Ammon's horn (tissue), 1 donor: ENCODE measurements at places on chromosomes 5 and 9.
A peak's percentile ranks its signal among the peaks of the same experiment; 100 is the strongest.

DNA sequence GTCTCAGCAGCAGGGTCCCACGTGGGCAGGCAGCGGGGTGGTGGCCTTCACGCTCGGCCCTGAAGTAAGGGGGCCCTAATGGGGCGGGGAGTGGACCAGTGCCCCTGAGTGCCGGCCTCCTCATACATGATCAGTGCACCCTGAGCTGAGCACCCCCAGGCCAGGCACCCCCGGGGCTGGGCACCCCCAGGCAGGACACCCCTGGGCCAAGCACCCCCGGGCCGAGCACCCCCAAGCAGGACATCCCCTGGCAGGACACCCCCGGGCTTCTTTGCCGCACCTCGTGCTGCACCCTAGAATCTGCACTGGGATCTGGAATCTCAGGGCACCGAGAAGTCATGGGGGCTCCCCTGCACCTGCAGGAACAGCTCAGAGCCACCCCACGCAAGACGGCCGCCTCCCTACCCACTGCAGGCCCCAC, 51.4 kb downstream of the EXD3 start:
- DNase-seq, result no peak

GRCh38 chr5:172404746-172405145, 49.6 kb downstream of the SH3PXD2B start:
- DNase-seq, result no peak

- no peak for DNase-seq
These were observed 5.5 kb downstream of the C5orf15 start for GRCh38 chr5:133962801-133963476.

- DNase-seq, result no peak
These were observed 430.4 kb downstream of the CAAP1 start for GRCh38 chr9:26462213-26462612.

DNA sequence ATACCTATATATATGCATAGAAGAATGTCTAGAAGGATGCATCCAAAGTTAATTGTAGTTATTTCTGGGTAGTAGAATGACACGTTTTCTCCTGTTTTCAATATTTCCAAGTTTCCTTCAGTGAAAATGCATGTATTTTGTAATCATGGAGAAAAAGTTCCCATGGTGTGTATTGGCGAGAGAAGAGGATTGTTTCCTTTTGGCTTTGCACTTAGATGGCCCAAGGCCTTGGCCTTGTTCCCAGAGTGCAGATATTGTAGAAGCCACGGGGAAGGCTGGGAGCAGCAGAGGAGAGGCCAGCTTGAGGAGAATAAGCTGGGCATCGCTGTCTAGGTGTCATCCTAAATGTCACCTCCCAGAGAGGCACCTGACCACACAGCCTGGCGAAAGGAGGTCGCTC, 44.0 kb downstream of the IRF1 start:
- DNase-seq, result peak; percentile 69

DNA sequence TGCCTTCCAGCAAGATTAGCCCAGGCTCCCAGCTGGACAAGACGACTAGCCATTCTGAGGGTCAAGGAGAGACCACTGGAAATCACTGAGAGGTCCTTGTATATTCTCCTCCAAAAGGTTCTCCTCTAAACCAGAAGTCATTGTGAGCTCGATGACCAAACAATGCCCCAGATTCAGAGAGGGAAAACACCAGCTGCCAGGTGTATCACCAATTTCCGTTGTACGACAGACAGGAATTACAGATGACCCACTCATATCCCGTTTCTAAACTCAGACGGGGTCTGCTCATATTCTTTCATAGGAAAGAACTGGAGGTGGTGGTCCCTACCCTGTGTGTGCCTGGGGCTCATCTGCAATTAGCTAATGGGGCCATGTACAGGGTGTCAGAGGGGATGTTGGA, 14.2 kb downstream of the FAXDC2 start:
- no peak for DNase-seq

- DNase-seq, result no peak
These were observed 5.1 kb downstream of the MYMK start for GRCh38 chr9:133519693-133520092.

GRCh38 chr5:175347027-175347426, 97.0 kb downstream of the DRD1 start:
- DNase-seq, result no peak

DNA sequence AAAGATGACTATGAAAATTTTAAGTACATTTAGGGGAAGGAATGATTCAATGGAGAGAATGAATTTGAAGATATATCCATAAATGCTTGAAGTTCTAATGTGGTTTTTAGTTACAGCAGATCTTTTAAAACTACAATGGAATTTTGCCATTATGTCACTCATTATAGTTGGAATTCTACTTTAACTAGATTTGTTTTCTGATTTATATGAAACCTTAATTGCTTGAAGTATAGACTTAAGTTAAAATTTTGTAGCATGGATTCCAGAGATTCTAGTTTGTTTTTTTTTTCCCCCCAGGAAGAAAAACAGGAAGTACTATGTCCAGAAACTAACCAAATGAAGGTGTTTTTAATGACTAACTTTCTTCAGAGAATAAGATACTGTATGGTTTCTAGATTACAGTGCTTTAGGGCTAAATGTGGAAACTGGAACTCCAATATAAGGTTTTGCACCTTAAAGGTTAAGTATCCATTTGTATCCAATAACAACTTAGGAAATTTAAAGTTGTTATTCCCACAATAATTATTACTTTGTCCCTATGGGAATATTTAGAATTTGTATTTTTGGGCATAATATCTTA, 70.3 kb downstream of the ZSWIM6 start:
- DNase-seq, result no peak

DNA sequence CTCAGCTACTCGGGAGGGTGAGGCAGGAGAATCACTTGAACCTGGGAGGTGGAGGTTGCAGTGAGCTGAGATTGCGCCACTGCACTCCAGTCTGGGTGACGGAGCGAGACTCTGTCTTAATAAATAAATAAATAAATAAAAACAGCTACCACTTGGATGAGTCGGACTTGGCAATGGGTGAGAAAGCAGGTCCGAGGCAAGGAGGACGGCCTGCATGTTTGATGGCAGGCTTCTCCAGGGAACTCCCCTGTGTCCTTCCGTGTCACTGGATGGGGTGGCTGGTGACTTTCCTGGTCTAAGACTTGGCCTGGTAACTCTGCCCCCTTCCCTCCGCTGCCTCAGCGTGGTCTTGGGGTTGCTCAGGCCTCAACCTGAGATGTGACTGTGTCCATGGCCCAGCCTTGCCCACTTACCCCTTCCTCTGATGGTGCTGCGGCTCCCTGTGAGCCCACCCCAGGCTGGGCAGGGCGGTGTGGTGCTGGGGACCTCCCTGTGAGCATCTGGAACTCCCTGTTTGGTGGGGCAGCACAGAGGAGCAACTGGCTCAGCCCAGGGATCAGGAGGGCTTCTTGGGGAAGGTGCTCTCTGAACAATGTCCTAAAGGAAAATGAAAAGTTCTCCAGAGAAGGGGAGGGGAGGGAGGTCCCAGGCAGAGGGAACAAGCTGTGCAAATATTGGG, 62.5 kb upstream of the PSD2 start:
- no peak for DNase-seq

DNA sequence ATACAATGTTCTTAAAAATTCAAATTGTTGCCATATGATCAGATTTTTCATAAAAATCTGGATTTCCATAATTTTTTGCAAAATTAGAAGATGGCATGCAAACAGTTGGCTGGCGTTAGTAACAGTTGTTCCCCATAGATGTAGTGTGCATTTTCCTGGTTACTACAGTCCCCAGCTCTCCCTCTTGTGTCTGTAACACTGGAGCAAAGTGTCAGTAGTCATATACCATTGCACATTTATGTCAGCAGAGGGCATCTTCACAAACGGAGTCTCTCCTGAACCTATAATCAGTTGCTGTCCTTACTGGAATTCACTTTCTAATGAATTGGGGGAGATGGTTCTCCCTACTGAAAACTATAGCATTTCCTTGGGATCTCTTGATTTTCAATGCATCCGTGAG, 44.7 kb upstream of the DMAC1 start:
- DNase-seq, result peak; percentile 72

DNA sequence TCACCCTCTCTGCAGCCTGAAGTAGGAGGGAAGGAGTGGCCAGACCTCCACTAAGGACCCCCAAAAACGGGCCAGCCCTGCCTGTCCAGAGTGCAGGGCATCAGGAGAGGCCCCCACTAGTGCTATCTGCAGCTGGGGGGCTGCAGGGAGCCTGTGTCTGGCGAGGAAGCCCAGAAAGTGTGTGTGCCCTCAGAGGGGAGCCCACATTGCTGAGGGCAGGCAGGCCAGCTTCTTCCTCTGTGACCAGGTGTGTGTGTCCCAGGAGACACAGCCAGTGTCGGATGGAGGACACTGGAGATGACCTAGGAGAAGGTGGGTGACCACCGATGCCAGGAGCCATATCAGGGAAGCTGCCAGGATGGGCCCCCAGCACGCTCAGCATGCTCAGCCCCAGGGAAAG, 218.7 kb downstream of the IRX2 start:
- no peak for DNase-seq

DNA sequence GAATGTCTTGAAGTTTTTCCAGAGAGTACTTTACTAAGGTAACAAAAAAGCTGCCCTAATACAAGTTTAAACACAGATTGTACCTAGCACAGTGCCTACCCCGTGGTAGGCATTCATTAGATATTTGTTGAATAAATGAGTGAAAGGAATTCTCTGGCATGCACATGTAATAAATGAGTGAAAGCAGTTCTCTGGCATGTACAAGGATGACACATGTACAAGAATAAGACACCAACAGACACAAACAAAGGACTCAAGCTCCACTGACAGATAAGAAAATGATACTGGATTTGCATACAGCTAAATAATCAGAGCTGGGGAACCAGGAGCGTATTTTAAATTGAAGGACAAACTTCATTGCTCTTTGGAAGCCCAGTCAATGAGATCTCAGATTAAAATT, 535.8 kb downstream of the EFNA5 start:
- DNase-seq, result no peak

DNA sequence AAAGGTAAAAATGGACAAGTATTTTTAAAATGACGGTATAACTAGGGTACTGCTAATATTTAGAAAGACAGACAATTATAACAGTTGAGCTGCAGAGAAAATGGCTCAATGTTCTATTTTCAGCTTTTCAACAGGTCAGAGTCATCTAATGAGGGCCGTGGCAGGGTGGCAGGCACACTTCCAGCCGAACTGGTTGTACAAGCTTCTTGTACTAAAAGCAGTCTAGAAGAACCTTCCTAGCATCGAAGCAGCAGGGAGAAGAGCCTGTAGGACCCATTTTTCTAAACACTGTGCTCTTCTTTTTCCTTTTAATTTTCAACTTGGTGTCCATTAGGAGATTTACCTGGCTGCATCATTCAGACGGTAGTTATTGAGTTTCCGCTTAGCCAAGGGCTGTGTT, 85.6 kb downstream of the SLC28A3 start:
- DNase-seq, result no peak

DNA sequence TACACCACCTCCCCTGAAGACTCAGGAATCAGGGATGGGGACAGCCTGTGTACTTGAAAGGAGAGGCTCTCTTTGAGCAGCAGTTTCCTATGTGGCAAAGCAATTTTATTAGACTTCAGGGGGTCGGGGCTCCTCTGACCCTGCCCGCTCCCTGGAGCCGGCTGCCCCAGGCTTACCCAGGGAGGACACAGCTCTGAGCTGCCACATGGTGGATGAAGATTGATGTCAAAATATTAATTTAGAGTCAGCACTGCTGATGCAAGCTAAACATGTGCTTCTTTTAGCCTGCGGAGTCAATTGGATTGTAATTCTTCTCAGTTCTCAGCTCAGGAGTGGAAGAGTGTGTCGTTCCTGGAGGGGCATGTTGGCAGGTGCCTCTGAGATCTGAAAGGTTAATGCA, 606.1 kb downstream of the KIF4B start:
- DNase-seq, result no peak

- DNase-seq, result no peak
These were observed 33.4 kb upstream of the AIF1L start for GRCh38 chr9:131062969-131063368.
